CD4-positive, alpha-beta T cell treated with Interleukin-10 for 1 hour (primary cell): ENCODE measurements at places on chromosomes 7 and 10.

DNA sequence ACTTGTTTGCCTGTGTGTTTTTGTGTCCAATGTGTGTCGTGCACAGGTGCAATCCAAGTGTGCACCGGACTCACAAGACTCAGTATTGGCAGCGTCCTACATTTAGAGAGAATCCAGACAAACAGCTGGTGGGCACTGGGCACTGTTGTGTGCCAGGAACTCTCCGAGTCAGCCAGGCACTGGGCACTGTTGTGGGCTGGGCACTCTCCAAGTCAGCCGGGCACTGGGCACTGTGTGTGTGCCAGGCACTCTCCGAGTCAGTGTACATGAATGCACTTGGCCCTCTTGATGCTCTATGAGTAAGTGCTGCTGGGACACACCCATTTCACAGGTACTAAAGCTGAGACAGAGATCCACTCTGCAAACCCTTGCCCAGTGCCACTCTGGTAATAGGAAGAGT, 303.5 kb downstream of the PTPRN2 start:
- no peak for DNase-seq

DNA sequence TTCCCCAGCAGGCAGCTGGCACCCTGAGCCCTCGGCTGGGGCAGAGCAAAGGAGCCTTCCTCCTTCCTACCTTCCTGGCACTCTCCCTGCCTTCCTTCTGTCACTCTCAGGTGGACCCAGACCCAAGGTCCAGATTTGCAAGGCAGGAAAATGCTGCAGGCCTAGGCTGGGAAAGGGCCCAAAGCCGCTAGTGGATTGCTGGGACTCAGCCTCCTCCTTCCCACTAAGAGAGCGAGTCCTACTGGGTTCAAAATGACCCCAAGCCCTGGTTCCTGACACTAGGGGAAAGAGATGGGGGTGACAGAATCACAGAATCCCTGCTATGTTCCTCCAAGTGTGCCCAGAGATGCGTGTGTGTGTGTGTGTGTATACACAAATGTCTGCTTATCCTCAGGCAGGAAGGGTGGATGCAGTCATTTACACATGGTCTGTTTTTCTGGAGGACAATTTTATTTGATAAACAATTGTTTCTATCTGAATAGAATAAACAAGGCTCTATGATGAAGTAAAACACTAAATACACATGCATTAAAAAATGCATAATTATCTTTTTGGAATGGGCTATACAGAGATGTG, 1.3 kb upstream of the PLAU start:
- no peak for DNase-seq

DNA sequence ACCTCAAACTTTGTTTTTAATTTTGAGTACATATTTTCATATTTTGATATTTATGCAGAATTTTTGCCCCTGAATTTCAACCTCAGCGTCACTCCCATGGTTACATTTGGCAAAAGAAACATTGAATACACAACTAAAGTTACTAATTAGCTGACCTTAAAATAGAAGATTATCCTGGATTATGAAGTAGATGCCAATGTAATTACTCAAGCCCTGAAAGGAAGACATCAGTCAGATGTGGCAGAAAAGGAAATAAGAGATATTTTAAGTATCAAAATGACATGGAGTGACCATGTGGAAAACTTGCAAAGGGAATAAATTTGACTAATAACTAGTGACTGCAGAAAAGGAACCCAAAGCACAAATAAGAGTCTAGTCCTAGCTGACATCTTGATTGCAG, 701.3 kb upstream of the KCND2 start:
- no peak for DNase-seq

GRCh38 chr10:126177417-126178030, 210.8 kb downstream of the ADAM12 start:
- no peak for DNase-seq

DNA sequence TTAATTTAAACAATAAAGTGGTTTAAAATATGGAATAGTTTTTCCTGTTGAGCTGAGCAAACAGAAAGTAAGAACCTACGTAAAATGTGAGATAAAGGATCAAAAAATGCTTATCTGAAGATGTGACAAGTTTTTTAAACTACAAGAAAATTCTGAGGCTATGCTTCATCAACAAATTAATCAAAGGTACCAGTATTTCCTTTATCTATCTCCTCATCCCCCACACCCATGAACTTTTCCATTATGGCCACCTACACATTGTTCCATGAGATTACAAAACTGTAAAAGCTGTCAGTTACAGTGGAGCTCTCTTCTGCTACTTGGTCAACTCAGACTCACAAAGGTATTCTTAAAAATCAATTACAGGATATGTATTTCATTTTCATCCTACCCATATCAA, 77.4 kb downstream of the ARHGAP12 start:
- DNase-seq: no peak

DNA sequence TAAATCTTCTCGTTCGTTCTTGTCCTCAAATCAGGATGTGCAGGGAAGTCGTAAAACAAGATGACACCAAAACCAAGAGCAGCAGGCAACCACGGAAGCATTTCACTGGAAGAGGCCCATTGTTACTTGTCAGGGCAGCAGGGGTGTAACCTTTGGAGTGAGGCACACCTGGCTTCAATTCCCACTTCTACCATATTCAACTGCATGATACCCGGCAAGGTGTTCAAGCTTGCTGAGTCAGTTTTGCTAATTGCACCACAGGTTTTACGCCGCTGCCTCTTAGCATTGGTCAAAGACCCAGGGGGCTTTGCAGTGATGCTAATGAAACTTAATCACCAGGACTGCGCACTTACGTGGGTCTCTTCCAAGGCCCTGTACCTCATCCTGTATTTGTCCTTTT, 50.0 kb upstream of the PTER start:
- DNase-seq: no peak

DNA sequence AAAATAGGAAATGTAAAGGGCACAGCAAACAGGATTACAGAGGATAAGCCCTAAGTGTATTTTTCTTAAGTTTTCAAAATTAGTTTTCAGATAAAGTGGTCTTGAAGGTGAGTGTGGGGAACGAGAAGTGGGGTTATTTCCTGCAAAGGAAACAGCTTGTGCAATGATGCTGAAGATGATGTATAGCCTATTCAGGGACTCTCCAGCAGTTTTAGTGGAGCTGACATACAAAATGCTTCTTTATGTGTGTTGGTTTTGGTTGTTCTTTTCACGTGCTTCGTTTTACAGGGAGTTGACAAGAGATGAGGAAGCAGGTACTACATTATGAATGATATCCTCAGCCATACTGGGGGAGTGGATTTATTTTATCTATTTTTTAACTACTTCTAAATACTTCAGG, 20.5 kb downstream of the CASD1 start:
- no peak for DNase-seq

- peak; percentile 37 for DNase-seq
Observed at GRCh38 chr7:137935884-137936508, 65.9 kb downstream of the CREB3L2 start.

DNA sequence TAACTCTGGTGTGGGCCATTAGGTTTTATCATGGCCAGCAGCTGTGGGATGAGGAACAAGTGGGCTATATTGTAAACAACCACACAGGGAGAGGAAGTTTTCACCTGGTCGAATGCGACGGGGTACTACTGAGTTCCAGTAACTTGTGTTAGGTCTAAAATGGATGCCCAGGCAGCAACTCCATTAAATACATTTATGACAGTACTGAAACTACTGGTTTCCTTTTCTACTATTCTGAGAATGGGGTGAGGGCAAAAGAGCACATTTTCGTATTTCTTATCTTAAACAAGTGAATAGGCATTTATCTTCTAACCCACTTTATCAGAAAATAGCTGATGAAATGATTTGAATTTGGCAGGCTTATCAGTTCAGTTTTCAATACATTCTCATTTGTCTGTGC, 109.7 kb downstream of the C1GALT1 start:
- no peak for DNase-seq

DNA sequence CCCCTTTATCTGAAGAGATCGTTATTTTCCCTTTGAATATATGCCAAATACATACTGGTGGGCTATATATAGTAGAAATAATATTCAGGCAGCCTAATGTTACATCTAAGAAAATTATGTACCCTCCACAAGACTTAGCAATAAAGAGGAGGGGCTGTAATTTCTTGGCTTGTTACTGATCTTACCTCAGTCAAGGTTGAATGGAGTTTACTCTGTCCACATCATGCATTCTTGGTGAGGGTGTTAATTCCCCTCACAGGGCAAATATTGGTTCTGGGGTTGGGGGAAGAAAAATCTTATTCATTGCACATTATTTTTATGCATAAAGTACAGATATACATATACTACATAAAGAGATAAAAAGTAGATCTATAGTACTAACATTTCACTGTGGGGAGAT, 145.8 kb upstream of the ANK3 start:
- no peak for DNase-seq

DNA sequence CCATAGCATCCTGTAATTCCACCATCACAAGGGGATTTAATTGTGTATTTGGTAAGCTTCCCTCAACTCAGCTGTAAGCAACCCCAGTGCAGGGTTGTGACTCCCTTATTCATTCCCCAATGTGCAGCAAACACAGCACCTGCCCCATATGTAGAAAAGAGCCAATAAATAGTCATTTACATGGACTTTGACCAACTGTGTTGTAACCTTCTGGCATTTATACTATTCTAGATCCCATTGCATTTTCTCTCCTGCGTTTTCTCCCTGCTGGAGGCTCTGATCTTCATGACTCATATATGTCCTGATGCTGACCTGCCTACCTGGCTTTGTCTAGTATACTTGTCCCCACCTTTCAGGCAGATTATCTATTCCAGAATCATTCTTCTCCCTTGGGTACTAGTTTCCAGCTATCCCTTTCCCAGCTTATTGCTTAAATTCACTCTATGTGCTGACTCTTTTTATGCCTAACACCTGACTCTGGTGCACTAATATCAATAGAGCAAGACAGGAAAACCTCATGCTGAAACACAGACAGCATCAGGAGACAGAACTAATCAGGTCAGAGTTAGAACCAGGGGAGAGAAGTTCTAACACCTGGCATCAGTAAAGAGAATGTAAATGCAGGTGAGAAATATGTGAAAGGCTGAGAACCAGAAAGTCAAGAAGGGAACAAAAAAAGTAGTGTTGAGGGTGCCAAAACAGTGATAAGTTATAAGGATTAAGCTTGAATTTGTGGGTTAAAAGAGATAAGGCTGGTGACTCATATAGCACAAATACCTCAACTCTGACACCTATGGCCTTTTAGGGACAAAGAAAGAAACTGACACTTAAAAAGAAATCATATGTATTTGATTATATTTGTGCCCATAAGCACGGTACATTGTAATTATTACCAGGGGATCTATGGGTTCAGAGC, 402.7 kb downstream of the IPMK start:
- no peak for DNase-seq

DNA sequence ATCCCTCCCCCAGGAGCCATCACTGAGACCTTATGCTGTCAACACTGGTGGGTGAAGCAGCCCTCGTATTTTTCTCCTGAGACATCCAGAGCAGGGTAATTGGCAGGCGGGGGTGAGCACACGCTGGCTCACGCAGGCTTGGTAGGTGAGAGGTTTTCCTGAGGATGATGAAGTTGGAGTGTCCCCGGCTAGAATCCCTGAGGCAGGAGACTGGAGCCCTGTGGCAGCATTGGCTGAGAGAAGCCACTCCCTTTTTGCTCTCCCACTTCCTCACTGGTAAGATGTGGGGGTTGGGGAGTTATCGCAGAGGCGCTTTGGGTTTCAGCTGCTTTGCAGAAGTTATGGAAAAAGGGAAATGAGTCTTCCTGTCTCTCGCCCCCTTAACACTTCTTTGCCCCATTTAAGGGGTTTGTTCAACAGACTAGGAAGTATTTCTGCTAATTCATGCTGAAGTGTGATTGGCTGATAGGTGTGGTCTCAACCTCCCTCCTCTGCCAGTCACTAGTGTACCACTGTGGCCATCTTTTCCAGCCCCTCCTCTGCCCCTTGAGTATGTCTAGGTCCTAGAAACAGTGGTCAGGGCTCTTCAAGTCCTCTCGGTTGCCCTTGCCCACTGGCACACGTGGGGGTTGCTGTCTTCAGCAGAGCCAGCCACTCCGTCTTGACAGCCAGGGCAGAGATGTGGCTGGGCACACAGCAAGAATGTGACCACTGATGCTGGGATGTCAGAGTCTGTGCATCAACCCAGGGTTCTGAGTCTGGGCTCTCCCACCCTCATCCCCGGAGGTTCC, 5.7 kb downstream of the ARPC1B start:
- DNase-seq: peak; percentile 66

DNA sequence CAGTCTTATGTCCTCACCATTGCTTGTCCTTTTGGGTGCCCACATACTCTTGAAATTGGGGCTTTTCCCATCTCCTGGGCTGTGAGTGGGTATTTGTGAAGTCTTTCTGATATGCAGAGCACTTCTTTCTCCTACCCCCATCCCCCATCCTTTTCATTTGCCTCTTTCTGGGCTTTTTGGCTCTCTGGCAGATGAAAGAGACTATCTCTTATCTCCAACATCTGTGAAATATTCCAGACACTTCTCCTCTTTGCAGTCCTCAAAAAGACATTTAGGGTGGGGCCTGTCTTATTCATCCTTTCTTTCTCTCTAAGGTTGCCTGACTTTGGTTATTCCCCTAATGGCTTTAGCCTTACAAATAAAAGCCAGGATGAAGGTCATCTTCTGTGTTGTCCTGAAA, 462.2 kb upstream of the MKI67 start:
- DNase-seq: no peak

DNA sequence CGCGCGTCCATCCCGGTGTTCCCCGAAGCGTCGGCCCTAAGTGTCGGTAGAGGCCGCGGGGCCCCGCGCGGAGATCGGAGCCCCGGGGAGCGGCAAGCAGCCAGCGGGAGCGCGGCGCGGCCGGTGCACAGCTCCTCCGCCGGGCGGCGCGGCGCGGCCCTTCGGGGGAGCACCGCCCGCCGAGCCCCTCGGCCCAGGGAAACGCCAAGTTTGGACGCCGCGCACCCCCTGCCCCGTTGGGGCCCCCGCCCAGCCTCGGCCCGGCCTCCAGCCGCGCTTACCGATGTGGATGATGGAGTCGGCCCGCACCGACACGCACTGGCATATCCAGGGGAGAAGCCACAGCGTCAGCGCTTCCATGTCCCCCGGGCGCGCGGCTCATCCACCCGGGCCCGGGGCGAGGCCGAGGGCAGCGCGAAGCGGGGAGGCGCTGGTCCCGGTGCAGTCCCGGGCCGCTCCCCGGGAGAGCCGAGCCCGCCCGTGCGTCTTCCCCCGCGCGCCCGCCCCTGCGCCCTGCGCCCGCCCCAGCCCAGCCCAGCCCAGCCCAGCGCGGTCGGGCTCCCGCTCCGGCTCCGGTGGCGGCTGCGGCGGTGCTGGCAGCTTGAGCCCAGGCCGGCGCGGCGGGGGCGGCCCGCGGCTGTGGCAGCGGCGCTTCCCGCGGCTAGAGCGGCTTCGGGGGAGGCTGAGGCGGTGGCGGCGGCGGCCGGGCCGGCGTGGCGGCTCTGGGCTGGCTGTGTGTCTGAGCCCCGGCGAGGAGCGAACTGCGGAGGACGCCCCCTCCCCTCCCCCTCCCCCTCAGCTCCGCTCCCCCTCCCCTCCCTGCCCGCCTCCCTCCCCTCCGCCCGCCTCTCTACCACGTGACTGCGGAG, at the start of gene GRID1:
Gene GRID1, minus strand, starts transcription at position 763 of the 869 bp plus-strand sequence.
- DNase-seq: peak; percentile 9
